Fibroblast of skin of left biceps (primary cell): ENCODE measurements at places on chromosomes 2 and 18.

GRCh38 chr2:240214790-240215675 is 74.6 kb upstream of the OTOS start:
- no peak for DNase-seq

GRCh38 chr2:229856413-229856812 is 65.4 kb downstream of the TRIP12 start:
- no peak for DNase-seq

GRCh38 chr2:86675511-86676015 is 44.5 kb upstream of the RMND5A start:
- DNase-seq: no peak

GRCh38 chr2:195782156-195782555 is 125.1 kb downstream of the SLC39A10 start:
- DNase-seq: no peak

GRCh38 chr18:51151568-51152511 is 45.6 kb downstream of the MEX3C start:
- no peak for DNase-seq

GRCh38 chr2:21024198-21024597 is 19.7 kb downstream of the APOB start:
- no peak for DNase-seq

GRCh38 chr18:46053368-46054095 is 18.5 kb downstream of the PSTPIP2 start:
- DNase-seq: peak; percentile 62

- DNase-seq: no peak
Observed at GRCh38 chr2:80340022-80340421, 35.5 kb upstream of the LRRTM1 start.

DNA sequence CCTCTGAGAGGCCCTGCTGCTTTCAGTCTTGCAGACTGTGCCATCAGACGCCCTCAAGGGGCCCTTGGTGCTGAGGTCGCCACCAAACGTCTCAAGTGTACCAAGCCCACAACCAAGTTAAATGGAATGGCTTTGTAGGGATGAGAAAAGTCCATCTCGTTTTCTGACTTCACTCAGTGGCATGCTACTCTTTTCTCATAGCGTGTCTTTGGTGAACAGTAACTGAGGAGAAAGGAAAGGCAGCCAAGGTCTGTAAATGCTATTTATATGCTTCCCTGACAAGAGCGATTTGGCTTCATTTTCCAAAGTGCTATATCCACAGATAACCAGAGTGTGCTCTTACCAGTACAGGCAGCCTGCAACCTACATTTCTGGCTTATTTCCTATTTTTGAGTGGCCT is 123.0 kb downstream of the MTX2 start:
- DNase-seq: no peak

GRCh38 chr2:183001948-183002347 is 36.3 kb downstream of the NCKAP1 start:
- DNase-seq: no peak

- DNase-seq: no peak
Observed at GRCh38 chr2:151718247-151718646, 16.0 kb downstream of the NEB start.

DNA sequence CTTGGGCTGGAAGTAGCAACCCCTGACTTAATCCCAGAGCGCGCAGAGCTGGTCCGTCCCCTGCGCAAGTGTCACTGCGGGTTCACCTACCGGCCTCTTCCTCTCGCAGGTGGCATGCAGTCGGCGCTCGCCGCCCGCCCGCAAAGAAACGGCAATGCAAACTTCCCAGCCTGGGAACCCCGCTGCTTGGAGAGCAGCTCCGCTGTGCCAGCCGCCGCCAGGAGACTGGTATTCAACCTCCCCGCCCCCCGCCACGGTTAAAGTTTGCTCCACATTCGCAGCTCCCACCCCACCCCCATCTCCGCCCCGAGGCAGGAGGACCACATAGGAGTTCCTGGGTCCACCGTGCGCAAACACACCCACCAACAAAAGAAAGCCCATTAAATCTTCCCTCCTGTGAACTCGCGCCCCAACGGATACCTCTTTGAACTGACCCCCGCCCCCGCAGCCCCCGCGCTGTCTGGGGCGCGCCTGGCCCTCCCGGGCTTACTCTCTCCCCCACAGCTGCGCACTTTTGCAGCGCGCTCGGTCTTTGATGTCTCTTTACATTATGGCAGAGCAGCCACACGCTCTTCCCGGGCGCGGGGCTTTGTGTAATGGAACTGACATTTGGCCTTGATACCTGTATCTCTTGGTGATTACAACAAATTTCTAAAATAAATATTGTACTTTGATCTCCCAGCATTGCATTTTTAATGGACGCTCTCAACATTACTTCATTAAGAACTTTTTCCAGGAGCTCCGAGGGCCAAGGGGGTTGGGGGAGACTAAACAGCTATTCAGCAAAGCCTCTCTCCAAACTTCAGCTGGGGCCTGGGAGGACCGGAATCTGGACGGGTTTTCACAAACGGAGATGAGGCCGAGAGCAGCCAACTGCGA is 3.1 kb upstream of the SP5 start:
- DNase-seq: no peak

- DNase-seq: no peak
Observed at GRCh38 chr2:26982102-26982742, 11.8 kb downstream of the MAPRE3 start.

DNA sequence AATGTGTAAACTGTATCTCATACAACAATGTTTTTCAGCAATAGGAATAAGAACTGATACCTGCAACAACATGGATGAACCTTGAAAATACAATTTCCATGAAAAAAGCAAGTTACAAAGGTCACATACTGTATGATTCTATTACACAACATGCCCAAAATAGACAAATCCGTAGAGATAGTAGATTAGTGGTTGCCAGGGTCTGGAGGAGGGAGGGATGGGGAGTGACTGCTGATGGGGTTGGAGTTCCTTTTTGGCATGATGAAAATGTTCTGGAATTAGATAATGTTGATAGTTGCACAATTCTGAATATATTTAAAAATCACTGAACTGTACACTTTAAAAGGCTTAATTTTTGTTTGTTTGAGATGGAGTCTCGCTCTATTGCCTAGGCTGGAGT is 33.8 kb downstream of the UBXN4 start:
- DNase-seq: no peak

GRCh38 chr2:62196278-62196901 is 475 bp downstream of the B3GNT2 start:
- DNase-seq: no peak

DNA sequence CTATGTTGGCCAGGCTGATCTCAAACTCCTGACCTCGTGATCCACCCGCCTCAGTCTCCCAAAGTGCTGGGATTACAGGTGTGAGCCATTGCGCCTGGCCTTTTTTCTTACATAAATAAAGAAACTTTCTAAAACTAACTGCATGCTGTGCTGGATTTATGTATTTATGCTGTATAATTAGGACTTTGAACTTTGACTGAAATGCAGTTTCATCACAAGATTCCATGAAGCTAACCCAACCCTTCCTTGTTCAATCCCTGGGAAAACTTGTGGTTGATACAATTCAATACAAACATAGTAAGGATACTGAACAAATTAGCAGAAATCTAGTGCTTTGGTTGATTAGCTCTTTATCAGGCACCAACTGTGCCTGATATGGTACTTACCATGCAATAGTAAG is 20.9 kb upstream of the SLC35F5 start:
- DNase-seq: no peak

DNA sequence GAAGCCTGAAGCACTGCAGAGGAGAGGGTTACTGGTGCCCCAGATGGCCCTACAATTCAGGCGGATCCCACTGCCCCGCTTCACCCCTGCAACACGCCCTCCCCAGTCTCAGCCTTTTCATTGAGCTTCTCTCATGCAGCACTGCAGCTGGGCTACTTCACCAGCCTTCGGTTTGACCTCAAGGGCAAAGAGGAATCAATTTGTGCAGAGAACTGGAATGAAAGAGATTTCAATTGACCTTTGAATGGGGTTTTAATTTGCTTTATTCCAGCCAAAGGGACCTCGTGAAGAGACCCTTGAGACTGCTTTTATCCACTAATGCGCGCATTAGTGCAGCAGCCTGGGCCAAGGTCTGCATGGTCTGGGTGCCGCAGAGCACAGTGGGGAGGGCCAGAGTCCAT is 8.8 kb upstream of the POMC start:
- DNase-seq: no peak

- DNase-seq: no peak
Observed at GRCh38 chr2:233375490-233376314, 21.4 kb downstream of the DGKD start.

- no peak for DNase-seq
Observed at GRCh38 chr2:45664635-45665261, 13.3 kb downstream of the PRKCE start.

DNA sequence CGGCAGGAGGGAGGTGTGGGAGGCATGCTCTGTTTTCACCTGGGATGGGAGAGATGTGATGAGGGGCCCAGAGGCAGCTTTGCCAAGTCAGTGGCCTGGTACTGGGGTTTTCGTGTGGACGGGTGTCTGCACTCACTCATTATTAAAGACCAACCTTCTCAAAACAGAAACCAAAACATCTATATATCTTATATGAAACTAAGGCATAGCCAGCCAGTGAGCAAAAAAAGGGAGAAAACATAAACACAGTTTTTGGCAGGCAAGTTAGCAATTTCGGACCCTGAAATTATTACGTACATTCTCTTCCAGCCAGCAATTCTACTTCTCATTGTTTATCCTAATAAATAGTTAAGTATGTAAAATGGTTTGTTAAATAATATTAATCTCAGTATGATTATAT is 181.1 kb upstream of the SMAD2 start:
- no peak for DNase-seq

DNA sequence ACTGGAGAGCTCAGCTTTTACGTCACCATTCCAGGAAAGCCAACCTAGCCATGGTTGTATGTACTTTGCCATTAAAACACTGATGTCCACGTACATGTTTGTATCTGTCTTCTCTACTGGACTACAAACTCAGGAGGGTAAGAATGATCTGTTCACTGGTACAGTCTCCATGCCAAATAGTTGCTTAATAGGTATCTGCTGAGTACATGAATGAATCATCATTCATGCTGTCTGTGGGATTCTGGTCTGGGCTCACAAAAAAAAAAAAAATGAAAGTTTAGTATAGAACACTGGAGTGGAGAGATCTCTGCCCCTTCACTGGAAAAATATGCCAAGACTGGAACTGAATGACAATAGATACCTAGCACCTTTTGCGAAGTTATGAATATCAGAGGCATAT is 102.6 kb upstream of the ITGA4 start:
- peak; percentile 57 for DNase-seq

- no peak for DNase-seq
Observed at GRCh38 chr2:200735061-200735460, 76.6 kb upstream of the BZW1 start.

DNA sequence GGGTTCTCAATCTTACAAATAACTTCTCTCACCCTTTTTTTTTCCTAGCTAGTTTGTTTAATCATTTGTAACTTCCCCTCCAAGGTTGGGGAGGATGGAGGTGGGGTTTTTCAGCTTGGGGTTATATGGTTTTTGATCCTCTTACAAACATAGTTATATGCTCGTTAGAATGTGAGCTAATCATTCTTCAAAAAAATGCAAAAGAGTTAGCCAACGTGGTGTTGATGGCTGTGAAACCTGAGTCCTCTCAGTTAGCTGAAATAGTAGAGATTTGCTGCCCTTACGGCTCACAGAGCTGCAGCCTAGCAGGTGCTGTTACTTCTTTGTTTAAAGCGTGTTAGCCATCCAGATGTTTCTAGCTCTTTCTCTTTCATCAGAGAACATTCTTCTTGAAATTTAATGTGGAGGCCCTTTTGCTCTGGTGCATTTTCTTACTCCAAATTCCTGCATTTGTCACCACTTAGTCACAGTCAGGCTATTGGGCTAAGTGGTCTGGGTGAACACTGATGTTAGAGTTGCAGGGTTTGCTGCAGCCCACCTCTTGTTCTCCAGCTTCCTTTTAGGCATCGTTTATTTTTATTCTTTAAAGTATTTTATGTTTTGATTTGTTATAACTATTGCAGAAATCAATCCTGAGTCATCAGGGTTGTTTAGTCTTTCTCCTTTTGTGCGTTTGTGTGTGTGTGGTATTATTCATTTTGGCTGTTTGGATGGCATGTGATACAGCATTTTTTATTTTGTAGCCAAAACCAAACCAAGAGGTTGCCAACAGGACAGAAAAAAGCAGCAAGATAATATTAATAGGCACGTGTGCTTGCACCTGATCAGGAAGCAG is 41.1 kb downstream of the LIMS1 start:
- peak; percentile 58 for DNase-seq

DNA sequence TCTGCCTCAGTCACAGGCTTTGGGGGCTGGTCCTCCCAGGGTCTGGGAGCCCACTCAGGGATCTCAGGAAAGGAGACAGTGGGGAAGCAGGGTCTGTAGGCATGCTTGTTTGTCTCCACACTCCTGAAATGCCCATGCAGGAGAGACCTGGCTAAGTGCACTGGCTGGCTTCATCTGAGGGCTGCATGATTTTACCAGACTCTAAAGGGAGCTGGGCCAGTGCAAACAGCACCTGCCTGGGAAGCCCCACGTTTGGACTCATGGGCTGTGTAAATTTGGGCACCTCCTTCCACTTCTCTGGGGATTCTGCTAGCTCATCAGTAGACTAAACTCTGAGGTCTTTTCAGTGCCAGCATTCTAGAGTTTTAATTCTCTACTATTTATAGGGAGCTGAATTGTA is 33.7 kb downstream of the LYPD1 start:
- no peak for DNase-seq

GRCh38 chr2:52311862-52312261 is 1279.9 kb upstream of the NRXN1 start:
- no peak for DNase-seq

GRCh38 chr2:39069136-39069515 is 51.7 kb downstream of the SOS1 start:
- no peak for DNase-seq

- DNase-seq: no peak
Observed at GRCh38 chr2:187447336-187447735, 716 bp downstream of the CALCRL start.

- DNase-seq: no peak
Observed at GRCh38 chr18:36931106-36931505, 102.2 kb downstream of the KIAA1328 start.

DNA sequence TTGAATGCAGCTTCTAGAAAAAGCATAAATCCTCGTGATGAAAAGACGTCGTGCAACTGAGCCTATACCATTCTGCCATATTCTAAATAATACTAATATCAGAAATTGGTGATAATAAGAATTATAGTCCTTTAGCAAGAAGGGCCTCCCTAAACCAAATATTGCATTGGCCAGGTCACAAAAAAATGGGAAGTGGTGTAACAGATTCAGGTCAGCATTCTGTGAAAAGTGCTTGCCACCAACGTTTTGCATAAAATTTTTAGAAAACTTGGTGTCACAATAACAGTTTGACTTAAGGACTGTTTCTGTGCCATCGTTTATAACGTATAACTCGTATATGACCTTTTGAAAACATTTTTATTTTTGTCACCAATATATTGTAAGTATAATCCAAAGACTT is 603.6 kb downstream of the CPS1 start:
- DNase-seq: no peak
